Upper lobe of left lung (tissue), 6 donors: ENCODE measurements at places on chromosomes 5 and 9. TPM values are rescaled to one million over a fixed set of nuclear protein-coding genes. Genes with fewer than 3 reads are reported as not detected.

The MACIR gene
- 12.5 TPM for total RNA-seq

The DRD1 gene
- total RNA-seq, result 0.79 TPM

DNA sequence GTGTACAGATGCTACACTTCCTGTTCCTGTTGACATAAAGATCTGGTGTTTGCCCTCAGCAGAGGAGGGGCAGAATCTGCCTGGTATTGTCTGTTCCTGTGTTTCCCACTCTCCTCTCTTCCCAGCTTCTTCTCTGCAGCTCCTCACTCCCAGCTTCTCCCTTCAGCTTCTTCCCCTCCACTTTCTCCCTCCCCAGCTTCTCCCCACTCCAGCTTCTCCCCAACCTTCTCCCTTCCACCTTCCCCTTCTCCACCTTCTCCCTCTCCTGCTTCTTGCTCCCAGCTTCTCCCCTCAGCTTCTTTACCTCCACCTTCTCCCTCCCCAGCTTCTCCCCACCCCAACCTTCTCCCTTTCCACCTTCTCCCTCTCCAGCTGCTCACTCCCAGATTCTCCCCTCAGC is 148.9 kb upstream of the IRX2 start:
- no peaks in the 10 kb centered on the region for H3K27me3 ChIP-seq
- no peak overlapping the region for H3K27ac ChIP-seq
- no peaks in the 10 kb centered on the region for H3K36me3 ChIP-seq
- no peak overlapping the region for H3K4me3 ChIP-seq

DNA sequence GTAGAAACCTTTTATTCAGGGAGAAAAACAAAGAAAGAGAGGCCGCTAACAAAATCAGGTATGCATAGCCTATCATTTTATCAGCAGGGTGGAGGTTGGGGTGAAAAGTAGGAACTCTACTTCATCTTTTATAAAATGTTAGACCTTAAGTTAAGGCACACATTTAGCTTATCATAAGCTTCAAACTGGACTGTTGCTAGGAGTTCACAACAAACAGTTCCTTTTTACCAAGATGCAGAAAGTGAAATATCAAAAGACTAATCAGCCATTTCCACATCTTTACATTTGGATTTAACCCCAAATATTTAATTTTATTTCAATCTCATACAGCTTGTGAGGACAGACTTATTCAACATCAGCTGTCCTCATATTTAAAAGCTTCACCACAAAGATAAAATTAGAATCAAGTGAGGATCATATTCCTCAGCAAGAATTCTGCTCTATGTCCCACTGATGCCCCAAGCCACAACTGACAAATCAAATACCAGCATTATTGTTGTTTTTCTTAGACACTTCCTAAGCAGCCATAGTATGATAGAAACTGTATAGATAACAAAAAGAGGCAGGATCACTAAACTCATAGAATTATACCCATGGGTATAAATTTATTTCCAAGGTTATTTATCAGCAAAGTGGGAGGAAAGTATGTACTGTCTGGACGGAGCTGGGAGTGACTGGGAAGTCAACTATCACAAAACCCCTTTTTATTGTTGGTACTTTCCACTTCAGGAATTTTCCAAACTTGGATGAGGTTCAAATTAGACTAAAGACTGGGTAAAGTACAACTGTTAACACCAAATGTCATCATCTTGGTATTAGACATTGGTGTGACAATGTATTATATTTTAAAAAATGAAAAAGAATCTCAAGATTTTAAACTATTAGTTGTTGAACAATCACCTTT is 29.9 kb upstream of the MYOT start:
- no peak overlapping the region for H3K4me3 ChIP-seq
- H3K27me3 ChIP-seq, result no peaks in the 10 kb centered on the region
- DNase-seq, result no peak
- H3K36me3 ChIP-seq, result no peaks in the 10 kb centered on the region
- H3K27ac ChIP-seq, result no peak overlapping the region

DNA sequence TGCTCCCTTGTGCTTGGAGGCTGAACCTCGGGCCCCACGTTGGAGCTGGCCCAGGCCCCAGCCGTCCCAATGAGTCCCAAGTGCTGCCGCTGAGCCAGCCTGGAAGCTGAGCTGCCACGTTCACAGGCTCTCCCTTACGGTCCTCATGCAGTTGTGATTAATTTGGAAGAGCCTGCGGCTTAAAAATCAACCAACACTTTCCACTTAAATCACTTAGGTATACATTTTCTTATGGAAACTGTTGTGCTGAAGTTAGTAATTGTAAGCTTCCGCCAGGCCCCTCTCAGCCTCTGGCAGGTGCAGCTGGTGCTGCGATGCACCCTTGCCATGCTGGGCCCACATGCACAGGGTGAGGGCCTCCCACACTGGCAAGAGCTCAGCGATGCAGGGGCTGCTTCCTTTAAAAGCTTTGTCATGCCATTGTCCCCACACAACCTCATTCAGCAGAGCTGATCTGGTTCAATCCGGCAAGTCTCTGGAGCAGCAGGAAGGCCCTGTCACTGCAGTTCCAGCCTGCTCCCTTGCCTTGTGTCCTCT is 61.0 kb downstream of the IPPK start:
- H3K4me3 ChIP-seq, result no peak overlapping the region
- H3K27me3 ChIP-seq, result no peaks in the 10 kb centered on the region
- peaks cover 26% of the 10 kb centered on the region for H3K36me3 ChIP-seq
- H3K27ac ChIP-seq, result no peak overlapping the region

- no peak overlapping the region for H3K4me3 ChIP-seq
- H3K27me3 ChIP-seq, result no peaks in the 10 kb centered on the region
- no peak overlapping the region for H3K27ac ChIP-seq
- DNase-seq, result no peak
Observed at GRCh38 chr9:137945581-137945980, 68.0 kb downstream of the CACNA1B start.

DNA sequence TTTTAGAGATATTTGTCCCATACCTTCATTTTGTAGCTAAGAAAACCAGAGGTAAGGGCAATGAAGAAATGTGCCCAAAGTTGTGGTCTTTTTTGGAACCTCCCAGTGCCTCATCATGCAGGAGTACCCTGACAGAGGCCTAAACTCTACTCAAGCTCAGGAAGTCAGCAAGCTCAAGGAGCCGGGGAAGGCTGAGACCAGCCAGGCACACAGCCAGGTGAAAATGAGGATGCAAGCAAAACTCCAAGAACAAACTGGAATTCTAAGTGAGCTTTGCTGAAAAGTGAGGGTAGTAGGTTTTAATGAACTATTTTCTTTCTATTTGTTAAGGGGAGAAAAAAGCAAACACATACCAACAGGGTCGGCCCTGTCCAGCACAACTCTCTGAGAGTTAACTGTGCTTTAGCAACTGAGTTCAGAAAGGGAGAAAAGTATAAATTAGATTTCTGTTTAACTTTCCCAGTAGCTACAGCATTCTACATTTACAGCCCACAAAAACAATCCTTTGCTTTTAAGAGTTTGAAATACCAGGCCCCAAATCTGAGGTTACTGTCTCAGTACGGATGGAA is 146.4 kb downstream of the GNAQ start:
- peak overlapping the region; percentile 10 for H3K27ac ChIP-seq
- H3K36me3 ChIP-seq, result no peaks in the 10 kb centered on the region
- DNase-seq, result no peak
- no peaks in the 10 kb centered on the region for H3K27me3 ChIP-seq
- no peak overlapping the region for H3K4me3 ChIP-seq
- H3K4me1 ChIP-seq, result peaks cover 23% of the 10 kb centered on the region

DNA sequence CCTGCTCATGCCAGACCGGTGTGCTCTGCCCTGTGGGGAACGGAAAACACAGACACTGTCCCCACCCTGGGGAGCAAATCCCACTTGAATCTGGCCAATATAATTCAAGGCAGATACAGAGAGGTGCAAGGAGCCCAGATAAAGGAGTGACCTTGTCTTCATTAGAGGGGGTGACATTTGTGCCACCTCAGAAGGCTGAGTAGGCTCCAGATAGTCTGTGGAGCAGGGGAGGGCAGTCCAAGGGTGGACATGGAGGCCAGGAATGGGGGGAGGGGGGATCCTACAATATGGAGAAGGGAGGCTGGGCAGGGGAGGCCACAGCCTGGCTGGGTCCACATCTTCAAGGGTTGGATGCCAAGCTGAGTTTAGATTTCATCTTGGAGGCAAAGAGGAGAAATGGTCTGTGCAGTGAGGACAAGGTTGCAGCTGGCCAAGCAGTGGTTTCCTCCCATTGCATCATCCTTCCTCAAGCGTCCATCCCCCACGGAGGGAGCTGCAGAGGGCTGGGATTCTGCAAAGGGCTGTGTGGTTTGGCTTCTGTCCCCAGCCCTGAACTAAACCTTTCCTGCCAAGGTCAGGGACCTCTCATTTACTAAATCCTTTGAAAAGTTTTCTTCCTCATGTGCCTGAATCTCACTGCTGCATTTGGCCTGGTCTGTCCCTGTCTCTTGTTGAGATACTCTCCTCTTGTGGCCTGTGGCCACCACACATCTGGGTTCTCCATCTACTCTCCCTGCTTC is 60.1 kb downstream of the GALNT12 start:
- peak; percentile 48 for DNase-seq
- no peaks in the 10 kb centered on the region for H3K27me3 ChIP-seq
- no peak overlapping the region for H3K4me3 ChIP-seq
- peaks cover 6% of the 10 kb centered on the region for H3K4me1 ChIP-seq
- H3K36me3 ChIP-seq, result no peaks in the 10 kb centered on the region

GRCh38 chr9:115969096-115969495 is 184.5 kb upstream of the PAPPA start:
- no peaks in the 10 kb centered on the region for H3K27me3 ChIP-seq
- no peak for DNase-seq
- H3K4me3 ChIP-seq, result no peak overlapping the region
- no peak overlapping the region for H3K27ac ChIP-seq
- no peaks in the 10 kb centered on the region for H3K4me1 ChIP-seq
- no peaks in the 10 kb centered on the region for H3K36me3 ChIP-seq

DNA sequence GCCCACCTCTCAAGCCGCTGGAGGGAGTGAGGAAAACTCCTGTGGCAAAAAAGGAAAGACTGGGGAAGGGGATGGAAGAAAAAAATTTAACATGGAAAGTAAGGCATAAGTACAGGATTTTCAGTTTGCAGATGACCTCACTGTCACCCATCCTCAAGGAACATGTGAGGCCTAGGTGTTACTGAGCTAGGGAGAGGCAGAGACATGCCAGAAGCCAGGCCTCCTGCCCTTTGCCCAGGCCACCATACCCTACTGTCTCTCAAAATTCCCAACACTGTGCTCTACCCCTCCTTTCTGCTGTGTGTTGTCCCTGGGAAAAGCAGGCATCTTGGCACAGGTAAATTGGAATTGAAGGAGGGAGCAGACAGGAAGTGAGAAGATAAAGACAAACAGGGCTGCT is 4.4 kb upstream of the MGAT1 start:
- DNase-seq, result no peak
- H3K4me1 ChIP-seq, result peaks cover 77% of the 10 kb centered on the region
- H3K4me3 ChIP-seq, result peak overlapping the region; percentile 83
- no peaks in the 10 kb centered on the region for H3K36me3 ChIP-seq

DNA sequence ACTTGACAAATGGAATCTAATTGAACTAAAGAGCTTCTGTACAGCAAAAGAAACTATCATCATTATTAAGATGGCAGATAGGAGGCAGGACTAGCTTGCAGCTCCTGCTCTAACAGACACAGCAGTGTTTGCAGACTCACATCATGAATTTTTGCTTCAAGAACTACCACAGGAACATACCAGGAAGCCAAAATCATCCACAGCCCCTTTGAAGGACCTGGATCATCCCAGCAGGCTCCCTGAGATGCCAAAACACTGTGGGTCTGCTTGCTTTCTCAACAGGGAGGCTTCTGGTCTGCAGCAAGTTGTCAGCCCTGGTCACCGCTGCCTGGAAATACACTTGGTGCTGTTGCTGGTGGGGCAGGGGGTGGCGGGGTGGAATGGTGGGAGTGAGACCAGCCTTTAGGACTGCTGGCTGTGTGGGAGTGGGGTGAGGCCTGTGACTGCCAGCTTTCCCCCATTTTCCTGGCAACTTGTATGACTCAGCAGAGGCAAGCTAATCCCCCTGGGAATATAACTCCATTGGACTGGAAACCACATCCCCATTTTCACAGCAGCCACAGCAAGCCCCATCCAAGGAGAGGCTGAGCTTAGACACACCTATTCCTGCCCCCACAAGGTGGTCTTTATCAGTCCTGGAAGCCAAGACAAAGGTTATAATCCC is 533.8 kb upstream of the CYLC2 start:
- H3K4me3 ChIP-seq, result no peak overlapping the region
- no peak for DNase-seq
- no peak overlapping the region for H3K27ac ChIP-seq
- H3K36me3 ChIP-seq, result no peaks in the 10 kb centered on the region

- no peak overlapping the region for H3K4me3 ChIP-seq
- no peaks in the 10 kb centered on the region for H3K27me3 ChIP-seq
- H3K36me3 ChIP-seq, result no peaks in the 10 kb centered on the region
- no peaks in the 10 kb centered on the region for H3K4me1 ChIP-seq
- peak; percentile 25 for DNase-seq
Observed at GRCh38 chr5:101212942-101213514, 309.9 kb upstream of the ST8SIA4 start.

GRCh38 chr5:3030511-3031165 is 279.2 kb upstream of the IRX2 start:
- no peaks in the 10 kb centered on the region for H3K4me1 ChIP-seq
- H3K27me3 ChIP-seq, result no peaks in the 10 kb centered on the region
- H3K27ac ChIP-seq, result no peak overlapping the region
- DNase-seq, result no peak

DNA sequence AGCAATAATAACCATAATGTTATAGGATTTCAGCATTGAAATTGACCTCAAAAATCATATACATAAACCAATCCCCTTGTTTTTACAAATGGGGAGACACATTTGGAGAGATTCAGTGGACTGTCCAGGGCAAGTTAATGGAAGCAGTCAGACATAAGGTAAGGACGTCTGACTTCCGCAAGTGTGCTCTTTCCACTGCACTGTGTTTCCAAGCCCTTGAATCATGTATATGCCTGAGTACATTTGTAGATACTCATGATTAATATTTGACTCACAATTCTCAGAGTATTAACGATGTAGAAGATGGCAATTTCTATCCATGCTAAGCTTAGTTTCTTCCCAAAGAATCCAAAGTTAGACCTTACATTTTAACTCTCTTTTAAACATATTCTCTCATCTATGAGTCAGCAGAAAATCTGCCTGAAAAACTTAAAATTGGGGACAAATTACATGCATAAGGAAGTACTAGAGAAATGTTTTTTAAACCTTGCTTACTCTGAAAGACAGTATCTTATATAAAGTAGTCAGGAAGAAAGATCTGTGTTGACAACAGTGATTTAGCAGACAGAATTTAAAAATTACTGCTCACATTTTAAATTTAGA is 165.3 kb downstream of the NFIB start:
- no peak overlapping the region for H3K4me3 ChIP-seq
- H3K36me3 ChIP-seq, result no peaks in the 10 kb centered on the region
- no peaks in the 10 kb centered on the region for H3K27me3 ChIP-seq
